Stimulated activated CD4-positive, alpha-beta T cell treated with anti-CD3 and anti-CD28 coated beads, Interleukin-1b, Interleukin-23, amount 100 ng/mL, for 4 hours (primary cell): ENCODE measurements at places on chromosomes 13 and 19.
A peak's percentile ranks its signal among the peaks of the same experiment; 100 is the strongest.

- no peak for DNase-seq
Observed at GRCh38 chr19:29389495-29389894, 136.3 kb upstream of the VSTM2B start.

- DNase-seq: no peak
Observed at GRCh38 chr19:5954293-5954692, 23.6 kb downstream of the RANBP3 start.

GRCh38 chr19:30682146-30682998 is 310.2 kb downstream of the ZNF536 start:
- DNase-seq: no peak

DNA sequence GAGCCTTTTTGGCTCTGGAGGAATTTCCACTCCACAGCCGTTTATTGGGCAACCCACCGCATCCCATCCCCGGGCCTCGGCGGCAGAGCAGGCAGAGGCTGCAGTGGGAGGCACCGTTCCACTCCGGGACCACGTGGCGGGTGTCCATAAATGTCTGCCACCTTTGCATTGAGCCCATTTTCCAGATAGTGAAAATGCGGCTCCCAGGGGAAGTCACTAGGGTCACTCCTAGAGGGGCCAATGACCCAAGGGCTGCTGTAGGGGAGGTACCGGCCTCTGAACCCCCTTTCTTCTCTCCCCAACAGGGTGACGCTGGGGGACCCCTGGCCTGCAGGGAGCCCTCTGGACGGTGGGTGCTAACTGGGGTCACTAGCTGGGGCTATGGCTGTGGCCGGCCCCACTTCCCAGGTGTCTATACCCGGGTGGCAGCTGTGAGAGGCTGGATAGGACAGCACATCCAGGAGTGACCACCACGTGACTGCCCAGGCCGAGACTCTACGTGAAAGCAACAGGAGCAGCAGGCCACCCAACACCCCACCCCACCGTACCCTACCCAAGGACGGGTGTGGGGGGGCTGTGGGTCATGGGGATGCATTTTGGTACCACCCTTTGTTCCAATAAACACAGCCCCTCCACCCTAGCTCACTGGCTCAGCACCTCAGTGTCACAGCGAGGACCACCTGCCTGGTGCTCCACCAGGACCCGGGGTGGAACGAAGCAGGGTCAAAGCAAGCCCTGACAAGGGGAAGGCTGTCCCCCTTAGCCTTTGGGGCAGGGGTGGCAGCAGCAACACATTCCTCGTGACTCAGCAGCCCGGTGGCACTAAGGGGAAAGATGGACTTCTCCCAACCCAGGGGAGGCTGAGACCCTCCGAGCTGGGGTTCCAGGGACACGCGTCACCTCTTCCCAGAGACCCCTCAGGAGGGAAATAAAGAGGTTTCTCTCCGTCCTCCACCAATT is 1.5 kb downstream of the TIMM13 start:
- DNase-seq: no peak

- DNase-seq: no peak
Observed at GRCh38 chr13:59444210-59444857, 719.4 kb downstream of the DIAPH3 start.

- no peak for DNase-seq
Observed at GRCh38 chr13:90751026-90751425, 596.5 kb upstream of the MIR17HG start.

DNA sequence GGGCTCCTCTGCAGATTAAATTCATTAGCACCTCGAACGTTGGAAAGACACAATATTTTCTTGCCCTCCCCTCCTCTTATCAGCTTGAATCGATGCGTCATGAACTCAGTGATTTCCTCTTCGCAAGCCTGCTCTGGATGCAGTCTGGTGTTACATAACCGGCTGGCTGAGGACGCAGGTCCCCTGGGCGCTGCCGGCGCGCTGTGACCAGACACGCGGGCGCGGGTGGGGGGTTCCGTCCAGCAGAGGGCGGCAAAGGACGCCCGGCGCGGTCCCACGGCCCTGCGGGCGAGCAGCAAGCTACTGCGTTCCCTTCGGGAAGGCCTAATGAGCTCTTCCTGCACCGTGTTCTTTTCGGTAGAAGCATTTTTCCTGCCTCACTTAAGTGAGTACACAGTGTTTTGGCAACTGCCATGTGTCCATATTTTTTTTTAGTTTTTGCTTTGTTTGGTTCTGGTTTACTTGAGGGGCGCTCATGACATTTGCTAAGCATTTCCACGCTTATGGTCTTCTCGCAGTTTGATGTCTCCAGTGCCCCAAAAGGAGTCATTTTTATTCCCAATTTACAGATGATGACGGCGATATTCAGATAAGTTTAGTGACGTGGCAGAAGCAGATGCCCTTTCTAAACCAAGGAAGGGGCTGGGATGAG is 112.2 kb upstream of the MBNL2 start:
- DNase-seq: peak; percentile 78

GRCh38 chr19:43525836-43526771 is 897 bp downstream of the ETHE1 start:
- DNase-seq: no peak

- DNase-seq: peak; percentile 91
Observed at GRCh38 chr19:52189735-52190486, at the start of gene PPP2R1A. Gene PPP2R1A, plus strand, starts transcription at chr19:52190052. Its CDS starts 45 bp downstream, at chr19:52190097.

DNA sequence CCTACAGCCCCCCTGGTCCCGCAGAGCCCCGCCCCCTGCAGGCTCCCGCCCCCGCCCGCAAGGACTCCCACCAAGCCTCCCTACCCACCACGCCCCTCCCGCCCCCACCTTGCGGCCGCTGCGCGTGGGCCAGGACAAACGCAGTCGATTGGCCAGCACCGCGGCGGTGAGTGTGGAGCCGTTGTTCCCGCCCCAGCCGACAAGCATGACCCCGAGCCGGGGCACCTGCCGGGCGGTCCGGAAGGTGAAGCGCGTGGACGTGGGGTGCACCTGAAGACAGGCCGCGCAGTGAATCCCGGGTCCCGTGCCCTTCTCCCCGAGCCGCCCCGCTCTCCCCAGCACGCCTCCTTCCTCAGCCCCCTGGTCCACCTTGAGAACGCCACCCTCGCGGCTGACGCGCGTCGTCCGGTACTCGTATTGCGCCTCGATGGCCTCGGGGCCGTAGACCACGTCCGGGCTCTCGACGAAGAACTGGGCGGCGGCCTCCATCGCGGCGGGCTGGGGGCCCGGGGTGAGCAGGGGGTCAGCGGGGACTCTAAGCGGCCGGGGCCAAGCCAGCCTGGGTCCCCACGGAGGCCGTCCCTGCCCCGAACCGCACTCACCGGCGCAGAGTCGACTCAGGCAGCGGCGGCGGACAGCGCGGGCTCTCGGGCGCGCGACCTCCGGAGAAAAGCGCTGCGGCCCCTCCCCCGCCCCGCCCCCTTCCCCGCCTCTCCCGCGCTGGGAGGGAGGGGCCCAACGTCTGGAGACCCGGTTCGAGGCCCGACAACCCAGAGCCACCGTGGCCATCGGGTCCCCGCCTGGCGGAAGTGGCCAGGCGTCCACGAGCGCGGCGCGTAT is at the start of gene ISYNA1:
Gene ISYNA1, minus strand, starts transcription at position 643 of the 840 bp plus-strand sequence. Its CDS starts 154 bp downstream, at position 489.
- peak; percentile 44 for DNase-seq
